Left forelimb (tissue), 1 donor: ENCODE measurements at places on chromosomes 1 and 21.
A peak's percentile ranks its signal among the peaks of the same experiment; 100 is the strongest.

DNA sequence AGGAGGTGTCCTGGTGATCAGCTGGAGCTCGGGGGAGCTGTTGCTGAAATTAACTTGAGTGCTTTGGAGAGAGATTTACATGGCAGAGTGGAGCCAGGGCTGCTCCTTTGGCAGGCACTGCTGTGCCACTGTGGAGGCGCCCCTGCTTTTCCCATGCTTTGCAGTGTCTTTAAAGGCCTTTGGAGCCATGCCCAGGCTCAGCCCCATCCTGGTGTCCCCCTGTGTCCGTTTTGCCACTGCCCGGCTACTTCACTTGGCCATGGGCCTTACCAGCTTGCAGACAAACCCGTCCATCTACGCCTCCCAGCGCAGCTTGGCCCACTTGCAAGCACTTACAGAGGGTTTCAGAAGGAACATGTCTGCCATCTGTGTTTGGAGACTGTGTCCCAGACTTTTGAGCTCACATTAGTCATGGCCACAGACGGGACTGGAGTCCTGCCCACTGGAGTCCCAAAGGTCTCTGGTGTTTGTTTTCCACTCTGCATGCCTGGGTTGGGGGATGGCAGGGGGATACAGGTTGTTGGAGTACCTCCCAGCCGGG, 18.2 kb upstream of the LAMTOR5 start:
- DNase-seq = no peak

DNA sequence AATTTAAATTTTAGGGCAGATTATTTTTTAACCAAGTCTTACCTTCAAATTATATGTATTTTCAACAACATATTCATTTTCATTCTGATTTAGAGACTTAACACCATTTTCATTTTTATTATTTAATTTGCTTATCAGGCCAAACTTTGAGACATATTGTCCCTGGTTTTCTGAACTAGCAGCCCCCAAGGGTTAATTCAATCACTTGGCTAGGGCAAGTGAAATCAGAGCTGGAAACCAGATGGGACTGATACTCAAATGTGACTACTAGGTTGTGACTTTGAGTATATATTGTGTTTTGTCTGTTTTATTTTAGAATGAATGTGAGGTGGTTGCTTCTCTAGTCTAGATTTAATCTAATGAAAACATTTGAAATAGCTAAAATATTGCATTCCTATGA, 198.9 kb upstream of the PTGFR start:
- no peak for DNase-seq

DNA sequence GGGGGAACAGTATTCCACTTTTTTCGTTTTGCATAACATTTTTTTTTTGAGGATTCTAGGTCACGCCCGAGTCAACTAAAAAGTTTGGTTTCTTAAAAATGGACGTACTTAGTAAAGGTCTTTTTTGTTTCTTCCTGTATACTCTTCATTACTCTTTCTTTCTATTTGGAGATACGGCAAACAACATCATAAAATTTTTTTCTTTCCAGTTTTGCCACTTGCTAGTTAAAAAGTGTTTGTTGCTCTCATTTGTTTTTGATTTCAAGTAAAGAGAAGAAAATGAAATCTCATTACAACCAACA, 788 bp upstream of the MPC2 start:
- DNase-seq = no peak

- DNase-seq = no peak
Measured at GRCh38 chr1:186799689-186800054, 29.1 kb upstream of the PLA2G4A start.

DNA sequence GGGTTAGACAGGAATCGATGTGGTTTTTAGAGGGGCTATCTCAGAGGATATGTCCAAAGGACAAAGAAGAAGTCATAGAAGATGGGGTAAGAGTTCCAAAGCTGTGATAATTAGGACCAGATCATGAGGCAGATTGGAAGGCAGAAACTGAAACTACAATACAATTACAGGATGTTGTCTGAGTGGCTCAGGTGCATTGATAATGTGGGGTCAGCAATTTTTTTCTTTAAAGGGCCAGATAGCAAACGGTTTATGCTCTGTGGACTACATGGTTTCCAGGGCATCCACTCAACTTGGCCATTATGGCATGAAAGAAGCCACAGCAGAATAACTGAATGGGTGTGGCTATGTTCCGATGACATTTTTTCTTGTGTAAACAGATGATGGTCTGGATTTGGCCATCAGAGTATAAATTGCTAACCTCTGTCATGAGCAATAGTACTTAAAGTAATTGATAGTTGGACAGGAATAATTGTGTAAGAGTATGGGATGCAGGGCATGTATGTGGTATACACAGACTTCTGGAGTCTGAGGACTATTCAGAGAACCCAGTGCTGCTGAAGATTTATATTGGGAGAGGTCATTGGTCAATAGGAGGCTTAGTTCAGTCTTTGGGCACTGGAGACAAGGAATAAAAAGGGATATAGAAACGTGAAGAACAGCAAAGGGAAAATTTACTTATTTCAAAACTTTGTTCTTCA, 198.4 kb upstream of the ADGRL4 start:
- DNase-seq = no peak

GRCh38 chr1:29584776-29585175, 348.5 kb downstream of the PTPRU start:
- DNase-seq = no peak

- DNase-seq = no peak
Measured at GRCh38 chr1:74570797-74571492, 58.5 kb upstream of the LRRC53 start.

DNA sequence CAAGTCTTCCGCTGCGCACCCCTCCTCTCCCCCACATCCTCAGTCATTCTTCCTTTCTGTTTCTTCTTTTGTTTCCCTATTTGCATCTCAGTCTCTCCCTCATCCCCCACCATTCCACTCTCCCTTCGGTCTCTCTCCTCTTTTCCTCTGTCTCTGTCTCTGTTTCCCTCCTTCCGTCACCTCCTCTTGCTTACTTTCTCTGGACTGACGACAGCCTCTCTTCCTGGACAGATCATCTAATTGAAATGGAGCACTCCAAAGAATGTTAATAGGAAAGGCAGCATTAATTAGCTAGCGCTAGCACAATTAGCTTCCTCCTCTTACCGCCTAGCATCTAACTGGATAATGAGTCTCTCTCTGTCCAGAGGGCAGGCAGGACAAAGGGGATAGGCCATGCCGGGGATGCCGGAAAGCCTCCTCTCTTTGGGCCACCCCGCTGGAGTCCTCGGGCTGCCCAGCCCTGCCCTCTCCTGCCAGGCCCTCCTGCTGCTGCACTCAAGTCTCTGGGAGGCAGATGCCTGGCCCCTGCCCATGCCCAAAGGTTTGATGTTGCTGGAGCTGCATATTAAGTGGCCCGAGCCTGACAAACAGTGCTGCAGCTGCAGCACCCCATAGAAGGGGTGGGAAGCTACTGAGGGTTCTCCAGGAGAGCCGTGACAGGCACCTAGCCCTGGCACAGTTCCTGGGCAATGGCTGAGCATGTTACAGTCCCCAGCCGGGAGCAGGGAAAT, 20.8 kb downstream of the DISP3 start:
- peak; percentile 38 for DNase-seq

GRCh38 chr1:54299037-54299436, 99.1 kb downstream of the MRPL37 start:
- no peak for DNase-seq

GRCh38 chr1:66752000-66752592, at the start of gene DYNLT5:
Gene DYNLT5, plus strand, starts transcription at chr1:66752459. Its CDS starts 2,200 bp downstream, at chr1:66754659.
- peak; percentile 66 for DNase-seq
